ENCODE measurements at places on chromosomes 6 and 20.

GRCh38 chr20:45118028-45118427 lies 3.1 kb upstream of the WFDC5 start:
- peaks cover 1% of the 10 kb centered on the region for H3K4me1 ChIP-seq
- H3K36me3 ChIP-seq = no peaks in the 10 kb centered on the region
- H3K4me3 ChIP-seq = no peak overlapping the region
- H3K27ac ChIP-seq = no peak overlapping the region
- DNase-seq = no peak

- no peak overlapping the region for H3K4me3 ChIP-seq
- DNase-seq = no peak
- H3K36me3 ChIP-seq = no peaks in the 10 kb centered on the region
- peaks cover 3% of the 10 kb centered on the region for H3K4me1 ChIP-seq
- H3K27me3 ChIP-seq = no peaks in the 10 kb centered on the region
These were observed 6.9 kb upstream of the OCSTAMP start for GRCh38 chr20:46557231-46557956.

DNA sequence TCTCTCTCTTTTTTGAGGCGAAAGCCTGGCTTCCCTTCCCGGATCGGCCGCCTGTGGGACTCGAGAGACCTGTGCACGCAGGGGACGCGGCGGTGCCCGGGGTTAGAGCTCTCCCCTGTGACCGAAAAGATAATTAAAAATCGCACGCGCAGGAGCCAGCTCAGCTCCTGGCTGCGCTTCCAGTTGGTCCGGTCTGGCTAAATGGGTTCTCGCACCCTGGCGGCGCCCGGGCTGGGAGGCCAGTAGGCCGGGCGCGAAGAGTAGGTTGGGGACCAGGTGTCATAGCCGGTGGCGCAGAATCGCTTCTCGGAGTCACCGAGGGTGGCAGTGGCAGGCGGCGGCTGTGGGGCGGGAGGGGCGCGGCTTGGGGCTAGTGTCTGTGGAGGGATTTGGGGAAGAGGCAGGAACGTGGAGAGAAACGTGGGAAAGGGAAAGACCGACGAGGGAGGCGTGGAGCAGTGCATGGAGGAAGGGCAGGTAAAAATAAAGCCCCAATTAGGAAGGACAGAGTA lies 41.9 kb upstream of the SUPT3H start:
- no peaks in the 10 kb centered on the region for H3K36me3 ChIP-seq
- H3K27ac ChIP-seq = no peak overlapping the region
- peaks cover 26% of the 10 kb centered on the region for H3K27me3 ChIP-seq
- H3K4me3 ChIP-seq = peak overlapping the region; percentile 18
- H3K4me1 ChIP-seq = peaks cover 3% of the 10 kb centered on the region

DNA sequence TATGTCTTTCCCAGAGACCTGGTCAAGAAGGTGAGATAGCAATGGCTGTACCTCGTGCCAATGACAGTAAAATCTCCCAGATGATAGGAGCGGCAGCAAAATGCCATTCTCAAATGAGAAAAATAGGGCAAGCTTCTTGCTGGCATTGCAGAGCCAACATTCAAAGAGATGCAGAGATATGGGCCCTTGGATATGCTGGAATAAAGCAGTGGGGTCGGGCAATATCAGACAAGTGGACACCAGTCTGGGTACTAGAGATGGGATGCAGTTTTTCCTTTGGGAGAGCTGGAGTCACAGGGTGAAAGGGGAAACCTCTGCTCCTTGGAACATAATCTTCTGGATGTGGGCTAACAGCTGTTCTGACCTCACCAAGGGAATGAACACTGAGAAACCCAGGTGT lies 29.0 kb downstream of the GSTA4 start:
- no peak overlapping the region for H3K27ac ChIP-seq
- no peak overlapping the region for H3K4me3 ChIP-seq

GRCh38 chr6:151992091-151992490 lies 184.6 kb downstream of the ESR1 start:
- no peak overlapping the region for H3K4me3 ChIP-seq
- no peak for DNase-seq
- no peaks in the 10 kb centered on the region for H3K4me1 ChIP-seq
- H3K27me3 ChIP-seq = no peaks in the 10 kb centered on the region
- H3K36me3 ChIP-seq = no peaks in the 10 kb centered on the region

DNA sequence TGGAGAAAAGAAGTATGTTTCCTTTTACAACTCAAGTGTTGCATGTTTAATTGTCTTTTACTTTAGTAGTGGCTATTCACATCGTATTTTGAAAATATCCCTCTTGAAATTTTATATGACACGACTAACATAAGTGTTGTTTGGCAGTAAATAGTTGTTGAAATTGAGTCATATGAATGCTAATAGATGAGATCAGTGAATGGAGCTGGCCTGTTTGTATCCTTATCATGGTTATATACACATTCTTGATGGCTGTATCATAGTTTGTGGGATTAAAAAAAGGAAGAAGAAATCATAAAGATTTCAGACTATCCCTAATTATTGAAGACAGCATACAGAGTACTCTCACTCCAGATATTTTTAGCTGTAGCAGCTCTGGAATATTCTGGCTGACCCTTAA lies 8.2 kb upstream of the RAE1 start:
- no peaks in the 10 kb centered on the region for H3K27me3 ChIP-seq
- H3K36me3 ChIP-seq = no peaks in the 10 kb centered on the region
- H3K27ac ChIP-seq = no peak overlapping the region
- H3K4me1 ChIP-seq = no peaks in the 10 kb centered on the region
- no peak overlapping the region for H3K4me3 ChIP-seq
- no peak for DNase-seq

DNA sequence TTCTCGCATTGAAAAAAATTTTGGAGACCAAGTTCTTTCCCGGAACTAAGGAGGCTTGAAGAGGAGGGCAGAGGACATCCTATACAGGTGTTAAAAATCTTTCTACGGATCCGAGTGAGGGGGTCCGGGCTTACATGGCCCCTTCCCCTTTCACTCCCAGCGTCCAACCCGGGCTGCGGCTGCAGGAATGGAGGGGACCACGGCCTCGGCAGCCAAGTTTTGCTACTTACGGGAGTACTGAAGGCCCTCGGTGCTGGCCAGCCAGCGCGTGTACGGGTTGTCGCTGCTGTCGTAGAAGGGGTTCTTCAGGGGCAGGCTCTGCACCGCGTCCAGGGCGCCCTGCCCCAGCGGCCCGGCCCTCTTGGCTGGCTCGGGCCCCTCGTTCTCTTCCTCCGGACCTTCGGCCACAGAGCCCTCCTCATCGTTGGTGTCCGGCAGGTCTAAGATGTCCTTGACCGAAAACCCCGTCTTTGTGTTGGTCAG lies 642 bp downstream of the NKX2-2 start:
- peaks cover 6% of the 10 kb centered on the region for H3K4me1 ChIP-seq
- no peak for DNase-seq
- no peak overlapping the region for H3K4me3 ChIP-seq
- no peaks in the 10 kb centered on the region for H3K36me3 ChIP-seq
- no peak overlapping the region for H3K27ac ChIP-seq

GRCh38 chr6:44132476-44132875 lies 5.1 kb downstream of the TMEM63B start:
- no peak for DNase-seq
- peaks cover 7% of the 10 kb centered on the region for H3K4me1 ChIP-seq
- H3K36me3 ChIP-seq = no peaks in the 10 kb centered on the region

DNA sequence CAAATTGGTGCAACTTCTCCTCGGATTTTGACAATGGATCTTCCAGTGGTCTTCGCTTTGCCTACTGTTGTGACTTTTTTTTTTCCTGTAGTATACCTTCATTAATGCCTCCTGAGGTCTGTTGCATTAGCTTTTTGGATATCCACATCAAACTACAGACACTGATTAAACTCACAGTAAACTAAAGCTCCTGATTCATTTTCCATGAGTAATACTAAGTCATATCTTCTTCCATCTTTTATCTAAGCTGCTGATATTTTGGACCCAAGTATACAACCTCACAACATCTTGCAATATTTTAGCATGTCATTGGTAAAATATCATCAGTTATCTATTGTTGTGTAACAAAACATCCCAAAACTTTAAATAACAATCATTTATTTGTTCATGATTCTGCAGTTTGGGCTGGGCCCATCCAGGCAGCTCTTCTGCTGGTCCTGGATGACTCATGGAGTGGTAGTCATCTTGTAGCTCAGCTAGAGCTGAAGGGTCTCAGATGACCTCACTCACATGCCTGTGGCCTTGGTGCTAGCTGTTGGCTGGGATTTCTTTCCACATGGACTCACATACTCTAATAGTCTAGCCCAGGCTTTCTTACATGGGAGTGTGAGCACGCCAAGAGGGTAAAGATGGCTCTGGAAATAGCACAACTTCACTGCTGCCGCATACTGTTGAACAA lies 78.3 kb upstream of the SRSF6 start:
- no peak overlapping the region for H3K4me3 ChIP-seq
- H3K36me3 ChIP-seq = no peaks in the 10 kb centered on the region
- no peaks in the 10 kb centered on the region for H3K4me1 ChIP-seq
- H3K27me3 ChIP-seq = no peaks in the 10 kb centered on the region

GRCh38 chr6:44381739-44382138 lies 5.8 kb upstream of the CDC5L start:
- H3K4me1 ChIP-seq = no peaks in the 10 kb centered on the region
- no peaks in the 10 kb centered on the region for H3K27me3 ChIP-seq
- DNase-seq = no peak
- no peak overlapping the region for H3K27ac ChIP-seq

- H3K36me3 ChIP-seq = no peaks in the 10 kb centered on the region
- DNase-seq = no peak
- no peak overlapping the region for H3K4me3 ChIP-seq
- H3K27me3 ChIP-seq = no peaks in the 10 kb centered on the region
- H3K27ac ChIP-seq = no peak overlapping the region
These were observed 116.6 kb upstream of the INSM1 start for GRCh38 chr20:20251317-20251716.

GRCh38 chr6:166005944-166006899 lies 161.4 kb downstream of the TBXT start:
- no peak overlapping the region for H3K27ac ChIP-seq
- peak overlapping the region; percentile 1 for H3K4me3 ChIP-seq
- peaks cover 4% of the 10 kb centered on the region for H3K4me1 ChIP-seq
- no peaks in the 10 kb centered on the region for H3K36me3 ChIP-seq
- DNase-seq = no peak

DNA sequence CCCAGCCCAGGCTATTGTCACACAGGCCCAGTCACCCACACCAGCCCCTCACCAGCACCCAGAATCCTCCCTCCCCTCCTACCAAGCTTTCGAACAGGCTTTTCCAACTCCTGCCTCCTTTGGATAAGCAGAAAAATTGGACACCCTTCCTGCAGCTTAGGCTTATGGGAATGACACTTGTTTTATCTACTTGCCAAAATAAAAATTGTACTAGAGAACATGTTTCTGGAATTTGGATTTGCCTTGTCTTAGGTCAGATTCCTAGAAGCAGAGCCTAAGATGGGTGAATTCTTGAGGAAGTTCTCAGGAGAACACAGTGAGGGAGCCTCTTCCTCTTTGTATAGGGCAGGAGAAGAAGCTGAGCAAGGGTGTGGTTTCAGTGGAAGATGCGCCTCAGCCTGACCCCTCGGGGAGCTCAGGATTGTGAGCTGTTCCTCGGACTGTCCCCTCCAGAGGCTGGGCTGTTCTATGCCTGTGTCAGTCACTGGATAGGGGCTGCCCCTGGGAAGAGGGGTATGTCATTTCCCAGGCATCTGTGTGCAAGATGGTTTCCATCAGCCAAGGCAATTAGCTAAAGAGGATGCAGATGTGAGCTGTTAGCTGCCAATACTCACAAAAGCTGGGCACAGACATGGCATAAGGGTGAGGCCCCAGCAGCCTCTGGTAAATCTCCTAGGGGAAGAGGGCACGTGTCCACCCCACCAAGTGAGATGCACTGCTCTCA lies 33.9 kb downstream of the ITPR3 start:
- no peak overlapping the region for H3K4me3 ChIP-seq
- DNase-seq = no peak
- H3K4me1 ChIP-seq = no peaks in the 10 kb centered on the region
- no peak overlapping the region for H3K27ac ChIP-seq
- no peaks in the 10 kb centered on the region for H3K27me3 ChIP-seq

DNA sequence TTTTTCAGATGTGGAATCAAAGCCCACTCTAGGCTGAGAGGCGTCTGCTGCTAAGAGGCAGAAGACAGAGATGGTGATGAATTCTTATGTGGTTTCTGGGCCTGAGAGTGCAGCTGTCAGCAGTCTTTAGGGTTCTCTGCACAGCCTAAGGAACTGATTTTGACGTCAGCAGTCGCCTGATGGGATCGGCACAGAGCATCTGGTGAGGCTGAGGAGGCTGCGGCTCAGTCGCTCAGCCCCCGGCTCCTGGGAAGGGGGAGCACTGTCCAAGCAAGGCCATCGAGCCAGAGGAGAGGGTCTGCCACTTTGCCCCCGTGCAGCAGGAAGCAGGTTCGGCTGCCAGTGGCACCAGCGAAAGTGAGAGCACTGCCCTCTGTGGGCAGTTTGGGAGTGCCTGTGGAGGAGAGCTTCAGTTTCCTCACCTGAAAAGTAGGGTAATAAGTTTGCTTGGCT lies 92.5 kb downstream of the TCP11 start:
- no peaks in the 10 kb centered on the region for H3K27me3 ChIP-seq
- H3K4me3 ChIP-seq = no peak overlapping the region
- no peaks in the 10 kb centered on the region for H3K36me3 ChIP-seq
- no peak overlapping the region for H3K27ac ChIP-seq

DNA sequence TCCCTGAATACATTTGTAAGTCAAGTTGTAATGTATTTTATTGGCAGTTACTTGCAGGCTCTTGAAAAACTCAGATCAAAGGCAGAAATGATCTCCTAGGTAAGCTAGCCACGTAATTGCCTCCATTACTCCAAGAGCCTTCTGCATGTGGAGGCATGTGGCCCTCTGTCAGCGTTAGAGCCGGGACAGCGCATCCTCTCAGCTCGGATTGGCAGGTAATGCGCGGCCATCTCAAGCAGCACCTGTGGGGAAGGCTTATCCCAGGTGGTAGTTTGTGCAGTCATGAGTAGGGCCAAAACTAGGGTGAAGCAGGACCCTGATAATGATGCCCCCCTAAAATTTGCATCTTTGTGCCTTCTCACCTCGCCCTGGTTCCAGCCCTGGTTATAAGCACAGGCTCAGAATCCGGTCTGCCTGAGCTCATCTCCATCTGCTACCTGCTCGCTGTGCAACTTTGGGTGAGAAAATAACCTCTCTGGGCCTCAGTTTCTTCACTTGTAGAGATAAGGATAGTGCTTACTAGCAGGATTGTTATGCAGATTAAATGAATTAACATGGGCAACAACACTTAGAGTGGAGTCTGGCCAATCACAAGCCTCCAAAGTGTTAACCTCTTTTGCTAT lies 157.5 kb upstream of the PMEPA1 start:
- no peak overlapping the region for H3K4me3 ChIP-seq
- no peak overlapping the region for H3K27ac ChIP-seq
- peaks cover 2% of the 10 kb centered on the region for H3K4me1 ChIP-seq
- H3K27me3 ChIP-seq = no peaks in the 10 kb centered on the region

GRCh38 chr20:9172851-9173250 lies 104.0 kb downstream of the PLCB4 start:
- no peak for DNase-seq
- H3K36me3 ChIP-seq = no peaks in the 10 kb centered on the region
- H3K27ac ChIP-seq = no peak overlapping the region
- no peaks in the 10 kb centered on the region for H3K27me3 ChIP-seq
- no peaks in the 10 kb centered on the region for H3K4me1 ChIP-seq
